ENCODE measurements at places on chromosomes 3 and 15. TPM values are rescaled to one million over a fixed set of nuclear protein-coding genes. Genes with fewer than 3 reads are reported as not detected.
A peak's percentile ranks its signal among the peaks of the same experiment; 100 is the strongest.

DNA sequence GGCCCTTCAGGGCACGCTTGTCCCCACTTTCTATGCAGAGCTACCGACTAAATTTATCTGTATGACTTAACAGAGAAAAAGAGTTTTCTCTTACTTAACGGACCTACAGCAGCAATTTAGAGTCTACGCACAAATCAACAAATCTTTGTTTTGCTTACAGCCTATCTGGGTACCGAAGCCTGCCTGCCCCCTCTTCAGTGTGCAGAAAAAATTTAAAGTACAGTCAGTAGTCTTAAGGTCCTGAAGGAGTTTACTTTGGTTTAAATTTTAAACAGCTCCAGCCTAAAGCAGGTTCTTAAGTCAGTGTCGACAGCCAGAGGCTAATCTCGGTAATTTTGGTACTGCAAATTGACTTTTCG, 570 bp downstream of the SACM1L start:
- no peak for DNase-seq

DNA sequence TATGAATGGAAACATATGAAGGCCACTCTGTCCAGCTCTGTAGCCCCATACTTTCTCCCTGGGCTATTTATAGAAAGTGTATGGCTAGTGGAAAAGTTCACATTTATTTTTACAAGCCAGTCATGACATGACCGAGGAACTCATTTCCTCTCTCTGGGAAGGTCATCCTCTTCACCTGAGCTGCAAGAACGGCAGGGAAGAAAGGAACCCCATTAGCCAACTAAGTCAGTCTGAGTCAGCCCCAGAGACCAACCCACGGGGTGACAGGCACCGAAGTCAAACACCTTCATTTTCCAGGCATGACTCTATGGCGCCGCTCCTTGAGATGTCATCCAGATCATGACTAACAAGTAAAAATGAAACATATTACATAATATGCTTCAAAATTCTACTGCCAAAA, 4.8 kb downstream of the PAQR9 start:
- no peak for DNase-seq

- peak; percentile 75 for DNase-seq
Measured at GRCh38 chr15:77986891-77987764, 90.4 kb downstream of the TBC1D2B start.

GRCh38 chr15:77863491-77864105, 213.9 kb downstream of the TBC1D2B start:
- peak; percentile 49 for DNase-seq

DNA sequence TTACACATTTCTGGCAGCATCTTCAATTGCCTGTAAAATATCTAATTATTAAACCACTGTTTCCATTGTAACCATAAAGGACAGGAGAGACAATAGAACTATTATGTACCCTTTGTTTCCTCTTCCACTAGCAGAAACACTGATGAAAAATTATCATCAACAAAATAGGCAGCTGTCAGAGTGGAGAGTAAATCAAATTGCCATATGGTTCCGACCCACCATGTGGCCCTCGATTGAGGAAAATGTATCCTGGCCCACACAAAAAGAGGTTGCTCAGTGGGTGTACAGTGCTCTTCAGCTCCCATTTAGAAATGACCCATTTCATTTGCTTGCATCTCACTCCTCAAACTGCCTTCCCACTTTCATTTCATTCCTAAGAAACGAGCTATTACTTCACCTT, 570.6 kb upstream of the UBE2E2 start:
- no peak for DNase-seq

DNA sequence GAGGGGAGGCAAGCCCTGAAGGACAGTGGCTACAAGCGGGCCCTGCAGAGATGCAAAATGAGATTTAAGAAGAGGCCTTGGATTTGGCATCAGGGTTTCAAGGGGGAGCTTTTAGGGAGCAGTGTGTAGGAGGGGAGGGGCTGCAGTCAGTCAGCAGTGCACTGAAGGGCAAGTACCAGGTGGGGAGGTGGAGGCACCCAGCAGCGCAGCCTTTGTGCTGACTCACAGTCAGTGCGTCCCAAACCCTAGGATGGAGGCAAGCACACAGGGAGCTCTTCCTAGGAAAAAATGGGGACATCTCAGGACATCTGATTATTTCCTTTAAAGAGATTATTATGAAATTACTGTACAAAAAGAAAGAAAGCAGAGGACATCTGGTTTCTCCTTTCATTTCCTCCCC, 80.0 kb downstream of the AAGAB start:
- no peak for DNase-seq

DNA sequence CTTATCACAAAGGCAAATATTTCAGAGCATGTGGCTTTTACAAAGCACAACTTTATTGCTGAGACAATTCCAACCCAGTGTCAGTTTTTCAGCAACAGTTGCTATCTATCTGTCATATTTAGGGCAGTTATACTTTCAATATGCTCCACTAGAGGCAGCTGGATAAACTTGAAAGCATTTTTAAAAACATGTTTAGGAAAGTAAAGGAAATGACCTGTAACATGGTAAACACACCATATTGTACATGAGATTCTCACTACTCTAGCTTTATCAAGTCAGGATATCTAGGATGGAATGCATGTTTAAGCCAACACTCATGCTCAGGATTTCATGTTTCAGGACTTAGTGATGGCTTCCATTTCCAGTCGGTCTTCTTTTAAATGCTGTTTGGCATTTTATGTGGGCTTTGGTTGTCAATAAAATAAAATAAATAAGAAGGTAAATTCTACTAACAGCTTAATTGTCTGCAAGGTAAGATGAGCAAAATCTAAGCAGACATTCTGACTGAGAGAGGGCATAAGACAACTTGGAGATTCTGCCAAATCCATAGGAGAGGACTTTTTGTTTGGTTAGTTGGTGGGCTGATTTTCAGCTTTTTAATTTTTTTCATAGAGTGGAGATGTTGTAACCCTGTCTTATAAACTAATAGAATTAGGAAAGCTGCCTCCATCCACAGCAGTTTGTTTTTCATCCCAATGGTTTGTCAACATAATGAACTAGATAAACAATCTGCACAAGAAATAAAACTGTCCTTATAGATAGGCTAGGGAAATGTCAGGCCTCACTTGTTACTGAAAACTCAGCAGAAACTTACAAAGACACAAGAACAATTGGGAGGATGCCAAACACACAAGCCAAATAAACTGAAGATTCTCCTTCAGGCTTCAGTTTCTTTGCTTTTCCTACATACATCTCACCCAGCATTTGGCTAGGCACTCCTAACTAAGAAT, 63.4 kb upstream of the CPB1 start:
- DNase-seq, result no peak

DNA sequence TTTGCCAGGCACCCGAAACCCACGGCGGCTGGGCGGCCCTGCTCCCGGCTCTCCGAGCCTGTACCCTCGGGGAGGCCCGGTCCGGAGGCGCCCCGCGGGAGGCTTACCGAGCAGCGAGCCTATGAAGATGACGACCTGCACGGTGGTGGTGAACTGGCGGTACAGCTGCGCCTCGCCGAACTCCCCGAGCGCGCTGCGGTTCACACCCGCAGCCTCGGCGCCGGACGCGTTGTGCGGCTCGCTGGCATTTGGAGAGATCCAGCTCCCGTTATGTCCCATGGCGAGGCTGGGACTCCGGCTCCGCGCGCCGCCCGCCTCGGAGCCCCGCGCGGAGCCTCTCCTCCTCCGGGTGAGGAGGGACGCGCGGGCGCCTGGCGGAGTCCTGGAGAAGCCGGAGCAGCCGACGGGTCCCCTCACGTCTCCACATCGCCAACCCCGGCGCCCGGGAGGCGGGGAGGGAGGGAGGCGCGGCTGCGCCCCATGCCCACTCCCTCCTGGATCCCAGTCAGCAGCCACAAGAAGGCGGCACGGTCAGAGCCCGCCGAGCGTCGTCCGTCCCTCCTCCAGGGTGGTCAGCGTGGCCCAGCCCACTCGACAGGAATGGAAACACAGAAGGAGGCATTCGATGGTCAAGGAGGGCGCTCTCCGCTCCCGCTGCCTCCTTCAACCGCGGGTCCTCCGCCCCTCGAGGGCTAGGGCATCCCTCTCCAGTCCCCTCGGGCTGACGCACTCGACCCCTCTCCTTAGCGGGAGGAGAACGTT, at the start of gene GPR176:
TSS of gene GPR176 (minus strand) at position 519 of the 762 bp plus-strand sequence. CDS start at position 279, 240 bp downstream.
- DNase-seq, result peak; percentile 83

GRCh38 chr3:17687566-17687965, 54.9 kb downstream of the TBC1D5 start:
- DNase-seq, result no peak

DNA sequence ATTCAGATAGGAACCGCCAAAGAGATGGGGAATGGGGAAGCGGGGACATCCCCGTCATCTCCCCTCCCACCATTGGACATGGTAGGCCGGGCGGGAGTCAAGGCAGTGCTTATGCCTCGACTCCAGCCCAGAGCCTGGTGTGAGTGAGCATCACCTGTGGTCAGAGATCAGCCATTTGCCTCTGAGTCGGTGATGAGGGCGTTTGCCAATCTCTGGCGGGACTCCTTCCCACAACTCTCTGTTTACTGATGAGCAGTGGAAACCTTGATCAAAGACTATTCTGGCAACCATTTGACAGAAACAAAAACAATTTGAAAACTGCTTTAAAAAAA, 63.9 kb upstream of the HES1 start:
- DNase-seq, result no peak

DNA sequence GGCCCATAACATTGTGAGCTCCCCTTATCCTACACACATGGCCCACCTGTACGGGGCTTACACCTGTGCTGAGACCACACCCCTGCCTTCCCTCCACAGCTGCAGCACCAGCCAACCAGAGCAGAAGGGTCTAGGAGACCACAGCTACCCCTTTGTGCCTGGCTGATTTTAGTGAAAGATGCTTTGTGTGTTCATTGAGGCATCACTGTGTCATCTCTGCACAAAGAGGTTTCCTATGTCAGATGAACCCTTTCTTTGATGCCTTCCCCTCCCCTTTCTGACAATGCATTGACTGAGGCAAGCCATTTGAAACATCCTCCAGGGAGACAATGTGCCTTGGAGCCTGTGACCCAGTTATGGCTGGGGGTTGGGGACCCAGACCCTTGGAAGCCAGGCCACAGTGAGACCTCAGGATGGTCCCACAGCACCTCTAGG, 54.9 kb upstream of the SLC7A14 start:
- DNase-seq, result no peak

- no peak for DNase-seq
Measured at GRCh38 chr3:19183584-19183983, 35.3 kb downstream of the KCNH8 start.

DNA sequence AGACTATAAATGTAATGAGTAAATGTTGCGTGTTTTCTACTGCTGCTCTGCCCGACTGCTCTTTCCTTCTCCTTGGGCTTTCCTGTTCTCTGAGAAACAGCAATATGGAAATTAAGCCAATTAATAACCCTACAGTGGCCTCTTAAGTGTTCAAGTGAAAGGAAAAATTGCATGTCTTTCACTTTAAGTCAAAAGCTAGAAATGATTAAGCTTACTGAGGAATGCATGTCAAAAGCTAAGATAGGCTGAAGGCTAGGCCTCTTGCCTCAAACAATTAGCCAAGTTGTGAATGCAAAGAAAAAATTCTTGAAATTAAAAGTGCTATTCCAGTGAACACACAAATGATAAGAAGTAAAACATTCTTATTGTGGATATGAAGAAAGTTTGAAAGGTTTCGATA, 55.0 kb downstream of the ATP2C1 start:
- no peak for DNase-seq

GRCh38 chr3:136194409-136195257, 1.5 kb downstream of the MSL2 start:
- peak; percentile 87 for DNase-seq

DNA sequence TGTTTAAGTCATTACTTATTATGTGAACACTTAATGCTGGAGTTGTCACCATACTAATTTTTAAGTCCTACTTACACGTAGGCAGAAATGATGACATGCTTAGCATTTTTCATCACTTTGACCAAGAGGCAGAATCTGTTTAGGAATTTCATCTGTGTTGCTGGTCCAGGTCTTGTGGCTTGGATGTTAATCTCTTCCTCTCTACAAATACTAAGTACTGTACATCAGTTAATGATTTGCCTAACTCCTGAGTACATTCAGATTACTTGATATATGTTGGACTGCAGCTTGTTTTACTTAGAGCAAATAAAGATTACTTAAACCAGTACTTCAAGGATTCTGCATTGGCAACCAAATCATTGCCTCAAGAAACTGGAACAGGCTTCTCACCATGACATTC, 8.6 kb downstream of the SNRK start:
- no peak for DNase-seq

- no peak for DNase-seq
Measured at GRCh38 chr15:63531586-63531985, 27.2 kb downstream of the USP3 start.

DNA sequence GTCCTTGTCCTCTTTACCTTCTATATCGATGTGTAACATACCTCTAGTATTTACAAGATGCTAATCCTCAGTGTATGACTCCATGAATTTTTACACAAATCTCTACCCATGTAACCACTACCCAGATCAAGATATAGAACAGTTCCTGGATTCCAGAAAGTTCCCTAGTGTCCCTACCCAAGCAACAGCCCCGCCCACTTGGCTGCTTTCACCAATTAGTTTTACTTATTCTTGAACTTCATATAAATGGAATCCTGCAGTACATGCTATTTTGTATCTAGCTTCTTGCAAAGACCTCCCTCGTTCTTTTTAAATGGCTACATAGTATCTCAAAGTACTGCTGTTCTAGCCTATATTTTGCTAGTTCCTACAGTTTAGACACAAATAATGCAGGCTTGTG, 33.0 kb downstream of the CD276 start:
- DNase-seq, result no peak

GRCh38 chr3:142779591-142779990, 55.8 kb downstream of the TRPC1 start:
- no peak for DNase-seq

GRCh38 chr3:74390121-74390877, 224.2 kb downstream of the CNTN3 start:
- no peak for DNase-seq

- no peak for DNase-seq
Measured at GRCh38 chr15:101394056-101394630, 95.4 kb downstream of the PCSK6 start.

DNA sequence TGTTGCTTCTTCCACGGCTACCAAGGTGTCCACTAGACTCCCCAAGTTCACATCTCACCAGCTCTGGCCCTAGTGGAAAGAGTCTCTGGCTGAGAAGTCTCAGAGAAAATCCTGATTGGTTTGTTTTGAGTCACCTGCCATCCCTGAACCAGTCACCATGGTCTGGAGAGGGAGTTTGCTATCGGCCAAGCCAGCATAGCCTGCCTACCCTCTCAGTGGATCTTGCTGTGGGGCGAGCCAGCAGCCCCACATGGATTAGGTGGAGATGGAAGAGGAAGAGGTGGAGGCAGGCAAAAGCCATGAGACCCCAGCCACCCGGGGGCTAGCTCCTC, 48.1 kb upstream of the FLNB start:
- DNase-seq, result no peak

GRCh38 chr3:127444761-127445160, 145.8 kb downstream of the TPRA1 start:
- DNase-seq, result peak; percentile 14

Gene CLSTN2
- total RNA-seq, result 0.07 TPM

Gene SI
- total RNA-seq, result not detected

Gene GOLGA8T
- not detected for total RNA-seq

Gene SNX1
- total RNA-seq, result 106 TPM

Gene COLQ
- 8.0 TPM for total RNA-seq

Gene STXBP5L
- total RNA-seq, result not detected

Gene PROS1
- 42.8 TPM for total RNA-seq

Data from spleen (tissue), 13 donors.